ENCODE measurements at places on chromosomes 2 and 18.

DNA sequence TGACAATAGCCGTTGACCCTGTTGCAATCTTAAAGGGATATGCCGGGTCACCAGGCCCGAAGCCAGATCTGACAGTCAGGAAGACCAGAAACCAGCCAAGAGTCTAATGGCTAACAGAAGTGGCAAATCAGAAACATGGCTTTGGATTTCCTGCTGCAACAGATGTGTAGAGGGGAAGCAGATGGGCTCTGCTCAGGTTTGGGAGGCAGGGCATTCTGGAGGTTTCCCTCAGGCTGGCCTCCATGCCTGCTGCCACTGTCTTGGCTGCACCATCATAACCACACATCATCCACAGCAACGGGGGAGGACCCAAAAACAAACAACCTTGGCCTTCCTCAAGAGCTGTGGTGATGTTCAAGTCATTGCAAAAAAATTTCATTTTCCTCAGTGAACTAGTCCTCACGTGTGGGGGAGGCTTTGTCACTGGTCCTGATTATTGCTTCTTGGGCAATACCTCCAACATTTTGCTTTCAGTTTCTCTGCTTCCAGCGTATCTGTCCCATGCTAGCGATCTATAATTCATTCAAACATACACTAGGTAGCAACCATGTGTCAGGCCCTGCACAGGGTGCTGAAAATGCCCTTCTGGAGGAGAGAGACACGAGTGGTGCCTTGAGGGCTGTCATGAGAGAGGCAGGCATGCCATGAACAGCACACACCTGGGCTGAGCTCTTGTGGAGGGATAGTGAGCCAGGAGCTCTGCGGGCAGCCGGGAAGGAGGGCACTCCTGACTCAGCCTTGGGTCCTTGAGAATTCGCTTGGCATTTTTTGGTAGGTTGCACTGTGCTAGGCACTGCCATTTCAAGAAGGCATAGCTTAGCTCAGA lies 48.2 kb upstream of the LGALSL start:
- no peak for DNase-seq

- no peak for DNase-seq
These were observed 16.3 kb downstream of the NRP2 start for GRCh38 chr2:205698286-205699268.

DNA sequence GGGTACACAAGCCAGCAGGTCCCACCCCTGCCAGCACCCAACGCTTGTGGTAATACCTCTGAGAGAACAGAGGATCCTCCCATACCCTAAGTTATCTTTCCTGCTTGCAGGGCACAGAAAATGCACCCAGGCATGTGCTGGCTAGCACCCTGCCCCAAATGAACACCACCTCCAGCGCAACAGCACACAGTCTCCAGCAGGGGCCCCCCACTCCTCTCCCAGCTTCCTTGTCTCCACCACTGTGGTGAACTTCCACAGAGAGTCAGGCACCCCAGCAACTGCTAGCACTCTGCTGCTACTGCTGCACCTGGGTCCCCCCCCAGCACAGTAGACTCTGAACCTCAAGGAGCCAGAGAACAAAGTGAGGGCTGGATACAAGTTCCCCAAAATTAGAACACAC lies 216.8 kb upstream of the CNTNAP5 start:
- no peak for DNase-seq

GRCh38 chr2:124316881-124317605 lies 292.0 kb downstream of the CNTNAP5 start:
- no peak for DNase-seq

- DNase-seq = peak; percentile 80
These were observed at the start of gene GBX2 for GRCh38 chr2:236168110-236169080. GBX2 (minus strand) TSS chr2:236168386; CDS start chr2:236167971, 415 bp downstream.

- DNase-seq = no peak
These were observed 68.9 kb downstream of the ZNF521 start for GRCh38 chr18:25282896-25283703.

DNA sequence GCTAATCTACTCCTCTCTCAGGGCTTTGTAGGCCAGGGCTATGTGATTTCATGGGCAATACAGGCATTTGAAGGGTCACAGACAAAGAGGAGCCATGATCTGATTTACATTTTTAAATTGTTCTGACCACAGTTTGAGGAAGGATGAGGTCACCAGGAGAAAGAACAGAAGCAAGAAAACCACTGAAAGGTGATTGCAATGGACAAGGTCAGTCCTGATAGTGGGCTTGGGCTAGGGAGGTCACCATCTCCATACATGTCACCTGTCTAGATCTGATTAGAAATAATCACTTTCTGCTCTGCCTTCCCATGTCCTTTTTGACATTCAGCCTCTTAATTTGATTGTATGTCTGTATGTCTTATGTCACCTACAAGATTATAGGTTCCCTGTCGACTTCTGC lies 248.9 kb upstream of the CWC22 start:
- no peak for DNase-seq

DNA sequence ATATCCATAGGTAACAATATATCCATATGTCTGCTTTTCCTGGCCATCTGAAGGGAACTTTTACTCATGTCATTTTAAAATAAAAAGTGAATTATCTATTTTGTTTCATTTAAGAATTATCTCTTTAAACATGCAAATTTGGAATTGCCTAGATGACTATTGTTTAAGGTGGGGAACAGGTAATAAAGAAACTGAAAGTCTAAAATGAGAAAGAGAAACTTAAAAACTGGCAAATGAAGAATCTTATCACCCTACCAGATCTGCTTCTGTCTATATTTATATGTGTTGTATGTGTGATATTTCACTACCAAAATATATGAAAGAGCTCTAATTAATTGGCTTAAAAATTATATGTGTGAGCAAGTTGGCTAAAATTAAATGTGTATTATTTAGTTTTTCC lies 243.2 kb upstream of the KCNH7 start:
- DNase-seq = no peak

DNA sequence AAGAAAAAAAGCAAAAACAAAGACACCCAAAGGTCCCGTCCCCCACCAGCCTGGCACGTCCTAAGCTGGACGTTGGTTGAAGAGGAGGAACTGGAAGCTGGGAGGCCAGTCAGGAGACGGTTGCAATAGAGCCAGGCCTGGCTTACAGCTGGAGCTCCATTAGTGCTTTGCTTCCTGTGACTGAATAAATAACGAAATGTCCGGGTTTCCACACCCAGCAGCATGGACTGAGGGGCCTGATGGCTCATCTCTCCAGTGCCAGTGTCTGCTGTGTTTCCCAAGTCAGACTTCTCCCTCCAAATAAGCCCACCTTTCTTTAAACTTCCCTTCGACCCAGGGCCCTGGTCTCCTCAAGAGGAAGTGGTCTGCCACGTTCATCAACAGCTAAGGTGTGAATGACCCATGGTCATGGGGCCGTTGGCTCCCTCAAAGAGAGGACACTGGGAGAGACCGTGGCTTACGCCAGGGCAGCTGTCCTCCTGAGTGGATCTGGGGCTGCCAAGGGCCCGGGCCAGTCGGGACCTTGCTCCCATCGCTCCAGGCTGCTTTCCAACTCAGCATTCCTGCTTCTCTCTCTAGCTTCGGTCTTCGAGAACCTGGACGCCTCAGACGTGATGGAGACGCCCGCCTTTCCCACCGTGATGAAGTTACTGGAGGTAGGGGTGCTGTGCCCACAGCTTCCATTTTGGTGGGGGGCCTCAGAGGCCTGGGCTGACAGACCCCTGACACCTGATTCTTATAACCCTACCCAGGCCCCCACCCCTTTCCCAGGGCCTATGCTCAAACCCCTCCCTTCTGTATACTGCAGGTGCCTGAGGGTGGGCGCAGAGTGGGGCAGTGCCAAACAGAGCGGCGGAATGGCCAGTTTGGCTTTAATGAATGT lies 44.9 kb downstream of the MYO7B start:
- no peak for DNase-seq

DNA sequence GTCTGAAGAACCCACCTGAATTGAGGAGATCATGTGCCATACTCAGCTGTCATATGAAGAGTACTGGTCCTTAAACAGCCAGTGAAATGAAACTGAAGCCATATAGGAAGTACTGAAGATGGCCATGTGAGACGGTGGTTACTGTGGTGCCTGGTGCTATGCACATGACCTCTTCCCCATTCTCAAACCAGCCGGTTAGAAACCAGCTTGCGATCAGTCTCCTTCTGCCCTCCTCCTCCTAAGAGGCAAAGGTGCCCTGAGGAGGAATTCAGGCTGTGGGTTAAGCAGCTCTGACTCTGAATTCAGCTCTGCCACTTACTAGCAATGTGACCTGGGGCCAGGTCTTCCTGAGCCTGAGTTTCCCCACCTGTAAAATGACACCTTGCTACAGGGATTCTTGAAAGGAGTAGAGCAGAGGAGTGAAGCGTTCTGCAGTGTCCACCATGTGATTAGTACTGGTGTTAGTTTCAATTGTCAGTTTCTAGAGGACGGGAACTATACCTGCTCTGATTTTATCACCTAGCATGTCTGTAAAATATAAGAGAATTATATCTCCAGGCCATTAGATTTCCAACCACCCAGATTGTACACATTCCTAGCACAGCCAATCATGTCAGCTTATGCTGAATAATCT lies 5.1 kb downstream of the FECH start:
- no peak for DNase-seq

DNA sequence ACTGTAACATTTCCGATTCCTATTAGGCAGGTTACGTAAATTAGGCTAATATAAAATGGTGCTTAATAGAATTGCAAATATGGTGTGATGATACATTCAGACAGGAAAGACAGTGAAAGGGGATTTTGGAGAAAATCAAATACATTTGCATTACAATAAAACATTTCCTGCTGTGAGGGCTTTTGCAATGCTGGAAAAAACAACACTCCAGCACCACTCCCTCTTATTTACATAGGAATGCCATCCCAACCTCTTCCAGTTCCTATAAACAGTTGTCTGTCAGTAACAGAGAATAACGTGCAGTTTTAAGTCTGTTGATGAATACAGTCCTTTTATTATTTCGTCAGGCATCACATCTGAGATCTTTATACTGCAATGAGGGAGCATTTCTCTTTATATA lies 298.8 kb upstream of the FANCL start:
- no peak for DNase-seq

GRCh38 chr18:46209161-46209560 lies 105.0 kb downstream of the HAUS1 start:
- DNase-seq = no peak

- no peak for DNase-seq
These were observed 789.7 kb upstream of the SLC39A10 start for GRCh38 chr2:194867328-194867727.

GRCh38 chr18:76580288-76580962 lies 85.4 kb upstream of the ZNF516 start:
- DNase-seq = no peak

DNA sequence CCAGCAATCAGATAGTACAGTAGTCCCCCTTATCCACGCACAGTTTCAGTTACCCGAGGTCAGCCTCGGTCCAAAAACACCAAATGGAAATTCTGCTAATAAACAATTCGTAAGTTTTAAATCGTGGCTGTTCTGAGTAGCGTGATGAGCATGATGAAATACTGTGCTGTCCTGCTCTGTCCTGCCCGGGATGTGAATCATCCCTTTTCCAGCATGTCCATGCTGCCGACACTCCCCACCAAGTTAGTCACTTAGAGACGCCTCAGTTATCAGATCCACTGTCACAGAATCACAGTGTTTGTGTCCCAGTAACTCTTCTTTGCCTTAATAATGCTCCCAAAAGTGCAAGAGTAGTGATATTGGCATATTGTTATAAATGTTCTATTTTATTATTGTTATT lies 62.1 kb downstream of the MEX3C start:
- DNase-seq = no peak

- no peak for DNase-seq
These were observed 807 bp upstream of the NEU4 start for GRCh38 chr2:241808051-241808720.

Data from HCT116 (cell line).